Globus pallidus (tissue), 1 donor: ENCODE measurements at places on chromosomes 2 and 18.
A peak's percentile ranks its signal among the peaks of the same experiment; 100 is the strongest.

DNA sequence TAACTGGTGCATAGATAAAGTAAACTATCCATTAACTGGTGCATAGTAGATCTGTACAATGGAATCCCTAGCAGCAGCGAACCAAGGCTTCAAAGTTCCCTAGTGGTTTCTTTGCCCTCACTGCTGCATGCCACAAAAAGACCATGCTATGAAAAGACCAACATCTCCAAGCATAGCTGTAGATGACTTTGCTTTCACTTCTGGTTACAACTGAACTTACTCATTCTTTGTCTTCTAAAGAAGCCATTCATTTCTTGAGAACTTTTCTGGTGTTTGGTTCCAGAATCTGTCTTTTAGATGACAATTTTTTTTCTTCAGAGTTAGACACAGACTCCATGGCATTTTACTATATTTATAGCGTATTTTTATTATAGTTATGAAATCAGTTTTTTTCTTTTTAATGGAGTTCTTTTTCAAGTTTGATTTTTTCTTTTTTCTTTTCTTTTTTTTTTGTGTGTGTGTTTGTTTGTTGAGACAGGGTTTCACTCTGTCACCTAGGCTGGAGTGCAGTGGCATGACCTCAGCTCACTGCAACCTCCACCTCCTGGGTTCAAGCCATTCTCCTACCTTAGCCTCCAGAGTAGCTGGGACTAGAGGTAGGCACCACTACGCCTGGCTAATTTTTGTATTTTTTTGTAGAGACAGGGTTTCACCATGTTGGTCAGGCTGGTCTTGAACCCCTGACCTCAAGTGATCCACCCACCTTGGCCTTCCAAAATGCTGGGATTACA lies 63.6 kb downstream of the SLC35F5 start:
- peak; percentile 11 for DNase-seq

GRCh38 chr18:415617-416612 lies 84.6 kb downstream of the COLEC12 start:
- no peak for DNase-seq

DNA sequence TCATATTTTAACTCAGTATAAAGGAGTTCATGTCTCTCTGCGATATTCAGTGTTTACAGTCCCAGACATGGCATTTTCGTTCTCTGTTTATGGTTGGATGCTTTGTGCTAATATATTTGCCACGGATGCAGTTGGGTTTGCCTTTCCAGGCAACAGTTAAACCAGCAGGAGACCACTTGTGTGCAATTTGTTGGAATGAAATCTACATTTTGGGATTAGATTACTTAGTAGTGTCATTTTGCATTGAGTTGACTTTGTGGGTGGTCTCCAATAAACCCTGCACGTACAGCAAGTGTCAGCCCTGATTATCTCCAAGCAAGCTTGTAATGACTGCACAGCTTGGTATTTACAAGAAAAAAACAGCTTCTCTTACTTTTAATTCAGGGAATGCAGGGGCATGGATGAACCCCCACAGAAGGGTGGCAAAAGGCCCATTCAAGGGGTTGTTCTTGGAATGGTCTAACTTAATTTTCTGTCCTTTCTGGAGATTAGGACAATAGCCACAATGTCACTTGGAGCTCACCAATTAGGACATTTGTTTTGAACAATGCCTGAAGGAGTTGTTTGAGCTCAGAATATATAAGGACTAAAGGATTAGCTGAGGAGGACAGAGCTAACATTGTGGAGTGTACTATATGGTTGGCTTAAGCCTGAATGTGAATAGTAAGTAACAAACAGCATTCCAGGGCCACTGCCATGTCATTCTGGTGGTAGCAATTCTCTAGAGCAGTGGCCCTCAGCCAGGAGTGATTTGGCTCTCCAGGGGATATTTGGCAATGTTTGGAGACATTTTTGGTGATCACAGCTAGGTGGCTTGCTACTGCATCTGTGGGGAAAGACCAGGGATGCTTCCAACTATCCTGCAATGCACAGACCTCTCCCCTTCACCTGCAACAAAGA lies 121.5 kb downstream of the SLC4A3 start:
- DNase-seq, result no peak

GRCh38 chr2:99414566-99414965 lies 75.3 kb downstream of the REV1 start:
- no peak for DNase-seq

DNA sequence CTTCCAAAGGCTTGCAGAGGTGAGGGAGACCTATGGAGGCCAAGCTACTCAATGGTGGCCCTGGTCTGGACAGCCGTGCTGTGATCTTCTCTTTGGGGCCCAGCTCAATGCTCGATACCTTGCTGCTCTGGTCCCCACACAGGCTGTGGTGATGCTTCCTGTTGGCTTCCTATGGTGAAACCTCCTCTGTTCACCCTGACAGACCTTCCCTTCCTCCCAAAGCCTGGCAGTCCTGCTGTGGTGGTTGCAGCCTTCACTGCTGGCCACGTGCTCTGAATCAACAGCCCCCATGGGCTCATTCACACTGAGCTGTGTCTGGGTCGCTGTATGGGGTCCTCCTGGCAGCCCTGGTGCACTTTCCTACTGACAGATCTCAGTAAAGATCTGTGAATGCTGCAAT lies 31.0 kb upstream of the GALR1 start:
- DNase-seq, result no peak

DNA sequence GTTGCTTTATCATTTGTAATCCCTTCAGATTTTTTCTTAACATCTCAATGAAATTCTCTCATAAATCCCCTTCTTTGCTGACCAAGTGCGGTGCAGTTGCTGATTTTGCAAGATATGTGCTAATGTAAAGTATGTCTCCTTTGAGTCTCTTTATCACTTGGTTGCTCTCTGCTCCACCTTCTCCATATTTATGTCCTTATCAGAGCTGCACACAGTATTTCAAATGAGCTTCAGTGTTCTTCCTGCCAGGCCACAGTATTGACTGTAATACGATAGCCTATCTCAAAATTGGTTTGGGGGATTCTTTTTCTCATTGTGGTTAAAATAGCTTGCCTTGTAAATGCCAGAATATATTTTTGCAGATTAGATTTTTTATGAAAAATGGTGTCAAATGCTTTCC lies 32.2 kb downstream of the MAIP1 start:
- DNase-seq, result no peak

- DNase-seq, result no peak
These were observed 202 bp downstream of the MCEE start for GRCh38 chr2:71129902-71130151.

GRCh38 chr2:113834051-113834730 lies 55.7 kb upstream of the ACTR3 start:
- no peak for DNase-seq

GRCh38 chr18:35602193-35602820 lies 20.8 kb downstream of the GALNT1 start:
- DNase-seq, result no peak

DNA sequence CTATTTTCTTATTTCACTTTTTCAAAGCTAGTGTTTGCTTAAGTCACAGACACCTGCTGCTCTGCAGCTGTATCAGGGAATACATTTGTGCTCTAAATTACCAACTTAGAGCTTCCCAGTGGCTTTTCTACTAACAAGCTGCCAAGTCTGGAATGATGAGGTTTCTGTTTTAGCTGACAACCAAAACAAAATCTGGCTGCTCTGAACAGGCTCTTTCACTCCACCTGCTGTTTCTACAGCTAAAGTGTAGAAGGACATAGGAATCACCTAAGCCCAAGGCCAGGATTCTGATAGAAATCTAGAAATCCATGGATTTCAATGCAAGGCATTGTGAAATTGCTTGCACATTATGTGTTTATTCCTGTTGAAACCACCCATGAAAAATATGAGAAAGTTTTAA lies 201.2 kb downstream of the SUCLG1 start:
- peak; percentile 42 for DNase-seq

GRCh38 chr2:96267159-96267971 lies 1.3 kb downstream of the CIAO1 start:
- DNase-seq, result no peak

GRCh38 chr2:218816561-218817011 lies 15.0 kb downstream of the PRKAG3 start:
- no peak for DNase-seq

- peak; percentile 31 for DNase-seq
These were observed 70.1 kb downstream of the QPCT start for GRCh38 chr2:37414470-37414949.

DNA sequence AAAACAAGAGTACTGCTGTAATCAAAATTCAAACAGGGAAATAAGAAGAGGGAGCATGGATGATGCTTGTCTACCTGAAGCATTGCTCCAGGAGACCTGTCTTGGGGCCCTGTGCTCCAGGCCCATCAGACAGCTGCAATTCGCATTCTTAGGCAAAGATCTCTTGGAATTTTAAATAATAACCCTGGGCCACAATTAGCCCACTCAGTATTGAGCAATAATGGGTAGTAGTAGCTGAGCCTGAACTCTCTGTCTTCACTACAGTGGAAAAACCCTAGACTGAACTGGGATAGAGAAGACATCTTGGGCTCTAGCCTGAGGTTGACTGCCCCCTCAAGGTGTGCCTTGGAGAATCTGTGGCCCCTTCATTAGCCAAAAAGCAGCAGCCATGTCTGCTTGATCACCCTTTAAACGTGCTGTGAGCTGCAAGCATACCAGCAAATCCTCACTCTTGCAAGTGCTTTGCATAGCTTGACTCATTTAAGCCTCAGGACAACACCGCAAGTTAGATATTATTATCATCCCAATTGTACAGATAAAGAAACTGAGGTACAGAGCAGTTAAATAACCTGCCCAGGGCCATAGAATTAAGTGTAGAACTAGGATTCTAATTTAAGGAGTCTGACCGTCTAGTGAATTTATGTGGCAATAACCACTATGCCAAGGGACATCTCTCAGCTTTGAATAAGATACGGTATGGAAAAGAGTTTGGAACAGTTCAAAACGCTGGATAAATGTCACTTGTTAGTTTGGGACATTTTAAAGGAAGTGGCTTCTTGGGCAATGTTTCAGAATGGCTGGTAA lies 69.0 kb downstream of the DDX1 start:
- no peak for DNase-seq
